NAMALWA (cell line): ENCODE measurements at places on chromosomes 7 and 10.

DNA sequence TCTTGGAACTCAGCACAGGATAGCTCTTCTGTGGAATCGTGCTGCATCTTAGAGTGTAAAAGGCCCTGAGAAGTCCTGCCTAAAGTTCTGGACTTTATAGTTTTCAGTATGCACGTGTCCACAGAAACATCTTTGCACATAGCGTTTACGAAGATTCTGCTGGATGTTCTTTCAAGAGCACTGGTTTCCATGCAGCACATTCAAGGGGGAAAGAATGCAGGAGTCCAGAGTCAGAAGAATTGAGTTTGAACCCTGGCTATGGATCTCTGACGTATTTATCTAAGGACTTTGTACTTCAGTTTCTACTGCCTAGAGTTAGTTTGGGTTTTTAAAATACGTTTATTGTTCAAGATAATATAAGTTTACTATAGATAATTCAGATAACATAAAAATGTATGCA lies 282.8 kb upstream of the ZMIZ1 start:
- DNase-seq, result no peak

DNA sequence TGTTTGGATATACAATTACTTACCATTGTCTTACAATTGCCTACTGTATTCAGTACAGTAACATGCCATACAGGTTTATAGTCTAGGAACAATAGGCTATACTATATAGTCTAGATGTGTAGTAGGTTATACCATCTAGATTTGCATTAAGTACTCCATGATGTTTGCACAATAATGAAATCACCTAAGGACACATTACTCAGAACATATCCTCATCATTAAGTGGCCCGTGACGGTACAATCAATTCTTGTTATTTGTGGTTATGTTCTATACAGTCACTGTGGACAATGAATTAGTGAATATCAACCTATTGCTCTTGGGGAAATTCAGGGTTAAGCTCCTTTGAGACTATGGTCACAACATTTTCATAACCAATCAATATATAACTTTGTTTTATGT lies 75.6 kb downstream of the MICU1 start:
- no peak for DNase-seq

DNA sequence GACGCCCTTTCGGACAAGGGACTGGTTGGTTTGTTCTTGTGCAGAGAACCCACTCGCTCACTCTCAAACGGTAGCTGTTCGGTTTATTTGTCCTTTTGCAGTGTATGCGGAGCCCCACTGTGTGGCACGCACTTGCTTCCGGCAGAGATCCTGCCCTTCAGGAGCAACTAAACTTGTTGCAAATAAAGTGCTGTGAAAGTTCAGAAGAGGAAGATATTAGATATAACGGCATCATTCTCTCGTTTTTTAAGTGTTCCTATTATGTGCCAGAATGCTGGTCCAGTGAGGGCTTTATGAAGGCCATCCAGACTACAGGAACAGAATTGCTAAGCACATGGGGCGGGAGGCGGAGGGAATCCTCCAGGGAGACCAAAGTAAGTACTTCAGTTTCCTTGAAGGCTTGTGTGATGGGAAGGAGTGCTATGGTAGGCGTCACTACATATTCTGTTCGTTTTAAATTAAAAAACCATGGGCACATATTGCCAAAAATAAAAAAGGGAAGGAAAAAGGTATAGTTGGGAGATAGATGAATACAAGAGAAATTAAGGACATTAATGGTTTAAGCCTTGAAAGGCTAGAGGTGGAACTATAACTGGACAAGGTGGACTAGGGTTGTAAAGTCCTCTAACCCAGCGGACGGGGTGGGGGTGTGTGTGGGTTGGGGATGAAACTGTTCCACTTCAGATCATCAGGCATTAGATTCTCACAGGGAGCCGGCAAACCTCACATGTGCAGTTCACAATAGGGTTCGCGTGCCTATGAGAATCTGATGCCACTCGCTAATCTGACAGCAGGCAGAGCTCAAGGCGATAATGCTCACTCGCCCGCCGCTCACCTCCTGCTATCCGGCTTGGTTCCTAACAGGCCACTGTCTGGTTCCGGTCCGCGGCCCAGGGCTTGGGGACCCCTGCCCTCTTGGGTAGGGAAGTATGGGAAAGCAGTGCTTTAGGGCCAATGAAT lies 704 bp upstream of the ERLIN1 start:
- peak; percentile 45 for DNase-seq

DNA sequence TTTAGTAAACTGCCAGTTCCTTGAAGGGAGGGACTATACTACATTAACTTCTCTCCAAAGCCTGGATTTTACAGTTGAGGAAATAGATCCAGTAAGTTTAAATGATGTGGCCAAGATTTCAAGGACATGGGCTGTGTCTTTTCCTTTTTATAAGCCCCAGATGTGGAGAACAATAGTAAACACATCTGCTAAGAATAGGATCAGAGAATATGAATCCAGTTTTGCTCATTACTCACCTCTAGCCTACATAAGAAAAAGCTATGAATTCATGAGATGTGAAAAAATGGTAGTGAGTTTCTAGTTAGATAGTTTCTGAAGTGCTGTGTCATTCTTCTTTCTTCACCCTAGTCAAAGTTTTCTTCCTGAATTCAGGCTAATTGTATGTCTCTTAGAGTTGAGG lies 38.6 kb downstream of the MAGI2 start:
- DNase-seq, result no peak

DNA sequence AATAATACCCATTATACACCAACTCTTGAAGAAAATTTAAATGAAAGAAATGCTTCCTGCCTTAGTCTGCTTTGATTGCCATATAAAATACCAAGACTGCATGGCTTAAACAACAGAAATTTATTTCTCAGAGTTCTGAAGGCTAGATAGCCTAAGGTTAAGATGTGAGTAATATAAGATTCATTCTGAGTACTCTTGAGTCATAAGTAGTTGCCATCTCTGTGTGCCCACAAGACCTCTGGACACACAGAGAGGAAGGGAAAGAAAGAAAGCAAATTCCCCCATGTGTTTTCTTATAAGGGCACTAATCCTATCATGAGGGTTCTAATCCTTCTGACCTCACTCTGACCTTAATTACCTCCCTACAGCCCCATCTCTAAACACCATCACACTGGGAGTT lies 201.2 kb downstream of the PTN start:
- DNase-seq, result no peak

- DNase-seq, result no peak
Observed at GRCh38 chr10:97259119-97259518, 33.3 kb downstream of the ARHGAP19 start.

- no peak for DNase-seq
Observed at GRCh38 chr7:123972045-123972444, 47.0 kb downstream of the SPAM1 start.

DNA sequence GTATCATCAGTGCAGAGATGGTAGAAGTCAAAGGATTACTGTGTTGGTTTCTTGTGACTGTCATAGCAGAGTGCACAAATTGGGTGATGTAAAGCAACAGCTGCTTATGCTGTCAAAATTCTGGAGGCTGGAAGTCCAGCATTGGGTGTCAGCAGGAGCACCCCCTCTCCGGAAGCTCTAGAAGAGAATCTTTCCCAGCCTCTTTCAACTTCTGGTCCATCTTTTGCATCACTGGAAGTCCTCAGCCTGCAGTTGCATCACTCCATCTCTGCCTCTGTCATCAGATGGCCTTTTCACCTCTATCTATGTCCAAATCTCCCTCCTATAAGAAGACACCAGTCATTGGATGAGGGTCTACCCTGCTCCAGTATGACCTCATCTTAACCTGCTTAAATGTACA lies 35.8 kb upstream of the GALNTL5 start:
- no peak for DNase-seq

- no peak for DNase-seq
Observed at GRCh38 chr10:97174941-97175340, 10.8 kb downstream of the SLIT1 start.

GRCh38 chr10:124069341-124070264 lies 23.8 kb downstream of the CHST15 start:
- no peak for DNase-seq

GRCh38 chr7:75945297-75946168 lies 30.6 kb downstream of the POR start:
- no peak for DNase-seq

- peak; percentile 16 for DNase-seq
Observed at GRCh38 chr10:60282771-60283353, 106.8 kb downstream of the ANK3 start.

GRCh38 chr10:44874166-44874565 lies 37.0 kb upstream of the TMEM72 start:
- no peak for DNase-seq

DNA sequence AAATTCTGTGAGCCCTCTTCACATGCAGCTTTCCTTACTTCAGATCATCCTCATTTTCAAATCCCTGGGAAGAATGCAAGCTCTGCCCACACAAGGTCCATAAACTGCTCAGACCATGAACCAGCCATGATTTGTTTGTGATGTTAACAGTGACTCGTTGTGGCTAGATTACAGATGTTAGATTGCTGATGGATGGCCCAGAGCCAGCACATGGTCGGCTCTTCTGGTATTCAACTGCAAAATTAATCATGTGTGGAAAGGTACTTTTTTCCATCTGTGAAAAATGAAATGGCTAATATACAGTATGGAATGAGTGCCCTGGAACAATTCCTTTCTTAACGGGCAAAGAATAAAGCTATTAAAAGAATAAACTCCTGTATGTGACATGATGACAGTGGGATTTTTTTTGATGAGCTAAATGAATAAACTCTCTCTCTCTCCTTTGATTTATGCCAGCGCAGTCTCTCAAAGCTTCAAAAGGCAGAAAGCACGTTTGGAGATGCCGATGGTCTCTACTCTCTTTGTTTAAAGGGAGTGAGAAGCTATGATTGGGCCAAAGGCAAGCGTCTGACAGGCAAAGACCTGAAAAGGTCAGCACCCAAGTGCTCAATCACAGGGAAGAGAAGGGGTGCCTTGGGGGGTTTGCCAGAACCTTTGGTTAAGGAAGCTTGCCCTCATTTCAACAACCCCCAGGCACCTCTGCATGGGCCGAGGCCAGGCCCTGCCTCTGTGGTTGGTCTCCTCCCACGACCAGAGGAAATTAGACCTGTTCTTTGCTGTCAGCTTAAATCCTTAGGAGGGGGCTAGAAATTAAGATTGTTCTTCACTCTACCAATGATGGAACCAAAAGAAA lies 444.0 kb upstream of the NFE2L3 start:
- no peak for DNase-seq

GRCh38 chr10:31820778-31821369 lies 107.8 kb downstream of the ARHGAP12 start:
- DNase-seq, result no peak

DNA sequence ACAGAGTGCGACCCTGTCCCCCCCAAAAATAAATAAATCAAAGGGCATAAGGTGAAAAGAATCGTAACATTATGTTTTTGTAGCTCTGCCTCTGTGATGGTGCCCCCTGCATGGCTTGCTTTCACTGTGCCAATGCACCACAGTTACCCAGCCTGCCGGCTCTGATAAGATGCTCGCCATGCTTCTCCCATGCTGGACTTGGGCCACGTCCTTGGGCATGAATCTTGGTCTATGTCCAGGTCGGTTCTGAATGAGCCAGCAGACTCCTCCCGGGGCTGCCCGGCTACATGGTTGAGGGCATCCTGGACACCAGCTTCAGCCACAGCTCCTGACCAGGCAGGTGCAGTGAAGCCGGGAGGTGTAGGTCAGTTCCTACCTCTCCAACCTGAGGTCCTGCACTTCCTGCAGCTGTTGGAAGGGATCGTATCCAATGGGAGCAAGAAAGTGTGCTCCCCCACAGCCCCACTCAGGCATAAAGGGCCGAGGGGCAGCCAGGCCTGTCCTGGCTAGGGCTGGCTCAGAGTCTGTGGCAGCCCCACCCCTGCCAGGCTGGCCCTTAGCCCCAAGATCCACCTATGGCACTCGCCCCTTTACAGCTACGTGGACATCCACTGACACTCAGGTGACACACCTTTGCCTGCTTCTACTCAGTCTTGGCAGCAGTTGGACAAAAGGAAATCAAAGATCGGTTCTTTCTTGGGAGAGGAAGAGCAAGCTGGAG lies 34.1 kb downstream of the CHST3 start:
- DNase-seq, result no peak

DNA sequence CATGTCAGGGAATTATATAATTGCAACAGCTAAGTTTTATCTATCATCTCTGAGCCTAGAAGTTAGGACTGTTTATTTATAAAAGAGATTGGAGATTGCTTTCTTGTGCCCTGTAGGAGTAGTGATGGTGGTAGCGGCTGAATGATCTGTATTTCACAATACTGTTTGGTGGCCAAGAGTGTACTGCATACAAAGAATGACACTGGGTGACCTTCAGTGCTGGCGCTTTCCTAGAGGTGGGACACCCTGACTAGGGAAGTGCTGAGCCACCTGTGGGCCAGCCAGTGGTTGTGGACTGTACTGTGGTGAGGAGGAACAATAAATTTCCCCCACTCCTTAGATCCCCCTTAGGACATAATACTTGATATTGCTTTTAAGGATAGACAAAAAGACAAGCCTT lies 53.0 kb downstream of the COPG2 start:
- DNase-seq, result no peak
